Brain microvascular endothelial cell (primary cell): ENCODE measurements at places on chromosomes 7 and 10.

DNA sequence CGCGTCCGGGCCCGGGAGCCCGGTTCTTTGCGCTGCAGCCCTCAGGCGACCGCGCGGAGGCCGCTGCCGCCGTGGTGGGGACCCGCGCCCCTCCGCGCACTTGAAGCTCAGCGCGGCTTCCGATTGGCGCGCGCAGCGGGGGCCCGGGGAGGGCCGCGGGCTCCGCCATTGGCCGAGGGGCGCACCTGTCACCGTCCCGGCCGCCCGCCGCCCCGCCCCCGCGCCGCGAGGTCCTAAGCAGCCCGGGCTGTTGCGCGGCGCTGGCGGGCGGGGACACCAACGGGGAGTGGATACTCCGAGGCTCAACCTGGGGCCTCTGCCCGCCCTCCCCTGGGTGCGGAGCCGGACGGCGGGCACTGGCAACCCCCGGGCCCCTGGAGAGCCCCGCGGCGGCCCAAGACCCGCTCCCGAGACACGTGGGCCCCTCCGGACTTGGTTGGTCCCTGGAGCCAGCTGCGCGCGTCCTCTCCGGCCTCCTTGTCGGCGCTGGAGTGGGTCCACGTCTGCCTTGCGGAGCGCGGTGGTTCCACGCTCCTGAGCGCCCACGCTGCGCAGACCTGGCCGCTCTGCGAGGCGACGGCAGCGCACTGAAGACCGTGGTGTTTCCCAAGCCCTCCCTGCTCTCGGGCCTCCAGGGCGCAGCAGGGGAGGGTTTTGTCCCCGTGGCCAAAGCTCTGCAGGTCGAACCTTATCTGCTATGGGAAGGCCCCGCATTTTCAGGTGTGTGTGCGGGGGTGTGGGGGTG, at the start of gene MNX1:
MNX1 (minus strand) TSS at position 76 of the 745 bp plus-strand sequence. CDS start 313 bp downstream, outside the sequence.
- DNase-seq, result no peak

- DNase-seq, result no peak
Measured at GRCh38 chr10:130707389-130707979, 571.3 kb downstream of the GLRX3 start.

- DNase-seq, result no peak
Measured at GRCh38 chr7:14340393-14341074, 351.1 kb upstream of the ETV1 start.

DNA sequence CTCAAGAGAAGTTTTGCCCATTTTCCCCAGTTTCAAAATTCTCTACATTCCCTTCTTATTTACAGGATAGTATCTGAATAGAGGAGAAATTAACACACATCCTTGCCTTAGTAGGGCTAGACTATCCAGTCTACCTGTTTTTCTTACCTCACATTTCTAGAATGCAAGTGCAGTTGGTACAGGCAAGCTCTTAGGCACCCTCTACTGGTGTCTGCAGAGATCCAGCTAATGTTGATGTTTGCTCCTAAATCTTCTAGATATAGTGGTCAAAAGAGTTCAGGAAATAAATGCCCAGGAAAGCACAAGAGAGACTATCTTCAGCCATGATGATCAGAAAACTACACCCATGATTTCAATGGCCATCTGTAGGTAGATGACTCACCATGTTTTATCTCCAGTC, 205.3 kb downstream of the HTR7 start:
- DNase-seq, result peak; percentile 56

DNA sequence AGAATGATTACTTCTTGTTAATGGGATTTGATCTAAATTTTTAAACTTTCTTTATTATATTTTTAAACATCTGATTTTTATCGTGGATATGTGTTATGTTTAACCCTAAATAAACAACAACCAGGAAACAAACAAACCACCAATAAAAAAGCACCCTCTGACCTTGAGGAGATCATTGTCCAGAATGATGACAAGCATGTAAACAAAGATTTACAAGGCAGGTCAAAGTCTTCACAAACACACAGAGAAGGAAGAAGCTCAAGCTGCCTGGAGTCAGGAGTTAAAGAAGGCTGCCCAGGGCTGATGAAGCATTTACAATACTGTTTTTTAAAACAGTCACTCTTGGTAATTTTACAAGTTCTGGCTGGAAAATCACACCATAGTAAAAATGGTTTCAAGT, 31.0 kb upstream of the EGFR start:
- no peak for DNase-seq
